ENCODE measurements at places on chromosomes 7 and 10. TPM values are rescaled to one million over a fixed set of nuclear protein-coding genes. Genes with fewer than 3 reads are reported as not detected.

GRCh38 chr10:88092973-88093372, 229.5 kb downstream of the PTEN start:
- DNase-seq, result no peak

- DNase-seq, result no peak
Measured at GRCh38 chr10:119715628-119716505, 10.0 kb upstream of the INPP5F start.

- no peak for DNase-seq
Measured at GRCh38 chr10:100736809-100737354, 8.5 kb upstream of the PAX2 start.

- peak; percentile 57 for DNase-seq
Measured at GRCh38 chr7:137454246-137454724, 110.8 kb upstream of the PTN start.

DNA sequence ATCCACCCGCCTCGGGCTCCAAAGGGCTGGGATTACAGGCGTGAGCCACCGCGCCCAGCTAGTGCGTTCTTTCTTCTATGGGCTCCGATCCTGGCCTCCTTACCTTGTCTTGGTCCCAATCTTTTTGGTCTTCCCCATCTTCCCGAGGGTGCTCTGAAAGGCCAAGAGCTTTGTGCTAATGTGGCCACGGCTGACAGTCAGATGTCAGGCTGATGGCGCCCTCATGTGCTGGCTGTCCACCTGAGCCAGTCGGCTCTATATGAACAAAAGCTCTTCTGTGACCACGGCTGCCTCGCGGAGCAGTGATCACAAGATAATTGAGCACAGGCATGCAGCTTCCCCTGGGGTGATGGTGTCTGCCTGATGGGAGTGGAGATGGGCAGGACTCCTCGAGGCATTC, 11.0 kb upstream of the AHCYL2 start:
- DNase-seq, result peak; percentile 51

DNA sequence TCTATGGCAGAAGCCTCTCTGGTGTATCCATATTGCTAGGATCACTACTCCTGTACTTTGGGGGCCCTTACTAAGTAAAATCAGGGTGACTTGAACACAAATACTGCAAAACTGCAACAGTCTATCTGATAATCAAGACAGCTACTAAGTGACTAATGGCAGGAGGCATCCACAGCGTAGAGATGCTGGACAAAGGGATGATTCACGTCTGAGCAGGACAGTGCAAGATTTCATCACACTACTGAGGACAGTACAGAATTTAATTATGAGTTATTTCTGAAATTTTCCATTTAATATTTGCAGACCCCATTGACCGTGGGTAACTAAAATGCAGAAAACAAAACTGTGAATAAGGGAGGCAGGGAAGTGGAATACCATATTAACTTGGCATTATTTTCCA, 10.4 kb downstream of the CUL2 start:
- DNase-seq, result peak; percentile 75

- DNase-seq, result no peak
Measured at GRCh38 chr10:49172061-49172776, 16.0 kb downstream of the TMEM273 start.

DNA sequence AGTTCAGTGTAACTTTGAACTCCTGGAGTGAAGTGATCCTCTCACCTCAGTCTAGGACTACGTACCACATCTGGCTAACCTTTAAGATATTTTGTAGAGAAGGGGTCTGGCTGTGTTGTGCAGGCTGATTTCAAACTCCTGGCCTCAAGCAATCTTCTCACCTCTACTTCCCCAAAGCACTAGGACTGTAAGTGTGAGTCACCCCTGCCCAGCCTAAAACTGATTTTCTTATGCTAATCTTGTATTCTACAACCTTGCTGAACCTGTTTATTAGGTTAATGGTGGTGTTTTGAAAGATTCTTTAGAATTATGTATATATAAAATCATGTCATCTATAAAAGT, 58.0 kb downstream of the LCOR start:
- DNase-seq, result peak; percentile 4

GRCh38 chr10:74794531-74794930, 31.9 kb upstream of the KAT6B start:
- no peak for DNase-seq

The DNA2 gene
- 15.6 TPM for total RNA-seq

The ABCB4 gene
- total RNA-seq, result 0.60 TPM

The GOT1 gene
- total RNA-seq, result 24.2 TPM
